Activated effector memory CD4-positive, alpha-beta T cell treated with Interleukin-2 at 50 U/mL for 16 hours (primary cell): ENCODE measurements at places on chromosomes 2 and 18.

DNA sequence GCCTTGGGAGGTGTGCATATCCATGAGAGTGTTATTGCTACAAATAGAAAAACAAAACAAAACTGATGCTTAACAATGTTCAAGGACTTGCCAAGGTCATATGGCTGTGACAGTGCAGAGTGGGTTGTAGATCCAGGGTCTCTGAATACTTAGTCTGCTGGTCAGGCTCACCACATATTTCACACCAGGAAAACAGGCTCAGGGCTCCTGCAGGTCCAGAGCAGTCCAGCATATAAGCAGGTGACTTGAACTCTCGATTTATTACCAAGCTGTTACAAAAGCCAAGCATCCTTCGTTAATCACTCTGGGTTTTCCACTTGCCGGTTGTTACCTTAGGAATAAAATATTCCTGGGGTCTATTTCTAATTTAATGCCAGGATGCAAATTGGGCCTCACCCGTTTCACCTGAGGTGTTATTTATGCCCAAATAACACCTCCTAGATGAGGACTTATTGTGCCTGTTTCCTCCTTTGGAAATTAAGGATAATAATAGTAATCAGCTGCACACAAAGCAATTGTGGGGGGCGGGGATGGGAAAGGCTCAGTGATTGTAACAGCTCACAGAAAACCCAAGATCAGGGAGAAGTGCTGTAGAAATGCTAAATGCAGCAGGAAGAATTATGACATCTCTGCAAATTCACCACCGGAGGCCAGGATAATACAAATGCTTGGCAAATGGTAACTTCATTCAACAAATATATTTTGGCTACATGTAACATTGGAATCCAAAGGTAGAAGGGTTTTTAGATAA is 72.9 kb downstream of the TMEM182 start:
- no peak for DNase-seq

- no peak for DNase-seq
Measured at GRCh38 chr18:32287249-32287648, 97.4 kb downstream of the MEP1B start.

- no peak for DNase-seq
Measured at GRCh38 chr2:25499157-25499556, 157.4 kb upstream of the DNMT3A start.

GRCh38 chr2:195937176-195937575 is 131.5 kb downstream of the DNAH7 start:
- no peak for DNase-seq

- no peak for DNase-seq
Measured at GRCh38 chr2:5392658-5393057, 299.5 kb upstream of the SOX11 start.

- DNase-seq: no peak
Measured at GRCh38 chr2:197254776-197255530, 55.6 kb downstream of the ANKRD44 start.

DNA sequence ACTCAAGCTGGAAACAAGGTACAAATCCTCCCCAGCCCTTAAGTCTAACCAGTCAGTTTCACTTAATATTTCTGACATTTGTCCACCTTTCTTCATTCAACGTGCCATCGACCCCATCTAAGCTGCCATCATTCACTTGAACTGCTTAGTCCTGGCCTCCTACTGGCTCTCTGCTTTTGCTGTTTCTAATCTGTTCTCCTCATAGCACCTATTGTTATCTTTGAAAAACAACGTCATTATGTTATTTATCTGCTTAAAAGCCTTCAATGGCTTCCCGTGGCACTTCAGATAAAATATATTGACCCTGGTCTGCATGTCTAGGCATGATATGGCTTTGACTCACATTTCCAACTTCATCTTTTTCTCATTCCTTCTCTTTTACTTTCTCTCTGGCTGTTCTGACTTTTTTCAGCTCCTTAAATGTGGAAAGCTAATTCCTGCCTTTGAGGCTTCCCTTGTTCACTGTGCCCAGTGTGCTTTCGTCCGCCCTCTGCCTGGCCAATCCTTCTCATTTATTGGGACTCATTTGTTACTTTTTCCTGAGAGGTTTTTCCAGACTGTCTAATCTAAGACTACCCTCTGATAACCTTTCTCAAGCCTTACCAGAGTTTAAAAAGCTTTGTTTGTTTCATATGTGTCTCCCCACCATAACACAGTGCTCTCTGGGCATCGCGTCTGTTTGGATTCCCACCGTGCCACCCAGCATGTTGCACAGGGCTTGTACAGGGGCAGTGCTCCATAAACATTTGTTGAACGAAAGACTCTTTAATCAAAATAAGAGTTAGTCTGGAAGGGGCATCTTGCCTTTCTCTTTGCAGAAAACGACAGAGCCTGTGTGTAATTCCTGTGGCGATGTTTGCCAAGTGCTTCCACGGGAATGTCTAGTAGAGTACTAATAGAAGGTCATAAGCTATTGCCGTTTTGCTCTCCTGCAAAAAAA is 183.9 kb downstream of the FMNL2 start:
- no peak for DNase-seq

- DNase-seq: no peak
Measured at GRCh38 chr2:54589340-54590215, 133.5 kb downstream of the SPTBN1 start.

DNA sequence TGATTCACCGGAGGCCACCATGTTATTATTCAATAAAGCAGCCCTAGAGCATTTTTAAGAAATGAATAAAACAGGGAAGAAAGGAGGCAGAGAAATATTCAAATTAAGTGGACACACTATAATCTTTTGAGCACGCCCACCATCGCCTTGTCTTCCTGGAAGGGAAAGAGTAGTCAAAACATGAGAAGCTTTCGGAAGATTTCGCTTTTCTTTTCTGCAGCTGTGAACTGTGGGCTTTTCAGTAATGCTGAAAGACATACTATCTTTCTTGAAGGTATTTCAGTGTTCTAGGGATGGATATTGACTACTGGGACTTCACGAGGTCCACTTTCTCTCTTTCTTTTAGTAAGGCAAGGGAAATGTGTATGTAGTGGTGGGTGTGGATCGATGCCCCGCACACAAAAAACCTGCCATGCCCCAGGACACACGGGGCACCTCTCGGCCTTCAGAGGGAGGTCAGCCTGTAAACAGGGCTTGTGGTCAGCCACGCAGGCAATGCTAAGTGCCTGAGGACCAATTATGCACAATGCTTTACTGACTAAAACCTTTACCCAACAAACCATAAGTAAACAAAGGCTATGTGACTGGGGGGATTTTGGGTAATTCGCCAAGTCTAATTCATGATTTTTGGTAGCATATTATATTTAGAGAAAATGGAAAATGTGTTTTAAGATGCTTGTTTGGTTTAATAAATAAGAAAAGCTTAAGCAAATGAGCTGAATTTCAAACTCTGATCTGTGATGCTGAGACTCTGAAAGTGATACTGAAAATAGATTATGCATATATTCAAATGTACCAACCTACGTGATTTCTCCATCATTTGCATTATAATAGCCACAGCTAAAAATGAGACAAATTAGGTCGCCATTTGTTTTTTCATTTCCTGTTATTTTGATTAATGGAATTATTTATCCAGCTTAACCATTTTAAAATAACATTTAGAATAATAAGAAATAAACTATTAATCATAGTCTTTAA is 130.5 kb downstream of the ZNF516 start:
- DNase-seq: no peak

DNA sequence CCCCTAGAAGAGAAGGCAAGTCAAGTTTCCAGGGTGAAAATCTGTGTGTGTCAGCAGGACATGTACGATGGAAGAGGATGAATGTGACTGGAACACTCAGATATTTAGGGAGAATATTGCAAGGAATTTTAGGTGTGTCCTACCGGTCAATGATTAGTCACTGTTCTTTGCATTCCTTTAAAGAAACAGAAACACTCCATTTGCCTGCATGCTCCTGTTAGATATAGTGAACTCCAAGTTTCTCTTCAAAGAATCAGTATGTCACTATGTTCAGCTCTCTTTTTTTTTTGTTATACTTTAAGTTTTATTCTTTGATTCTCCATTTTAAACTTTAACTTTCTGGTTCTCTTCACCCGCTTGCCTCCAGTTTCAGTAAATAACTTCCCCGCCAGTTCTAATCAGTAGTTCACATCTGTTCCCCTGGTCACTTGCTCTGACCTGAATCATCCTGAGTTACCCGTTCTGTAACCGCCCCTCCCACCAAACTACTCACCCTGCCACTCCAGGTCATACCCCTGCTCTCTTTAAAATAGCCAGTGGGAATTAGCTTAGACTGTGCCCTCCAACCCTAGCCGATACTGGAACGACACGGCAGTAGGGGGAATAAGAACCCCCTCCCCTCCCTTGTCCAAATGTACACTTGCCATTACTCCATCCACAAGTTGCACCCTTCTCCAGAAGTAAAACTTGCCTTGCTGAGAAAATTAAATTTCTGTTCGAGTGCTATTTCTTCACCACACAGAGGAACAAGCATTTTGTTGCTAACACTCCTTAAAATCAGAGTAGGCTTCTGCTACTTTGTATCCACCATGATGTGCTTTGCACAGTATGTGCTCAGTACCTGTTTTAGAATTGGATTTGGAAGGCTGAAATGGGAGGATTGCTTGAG is 268.4 kb downstream of the METTL4 start:
- DNase-seq: no peak

- DNase-seq: no peak
Measured at GRCh38 chr2:12675352-12675795, 41.4 kb upstream of the TRIB2 start.

DNA sequence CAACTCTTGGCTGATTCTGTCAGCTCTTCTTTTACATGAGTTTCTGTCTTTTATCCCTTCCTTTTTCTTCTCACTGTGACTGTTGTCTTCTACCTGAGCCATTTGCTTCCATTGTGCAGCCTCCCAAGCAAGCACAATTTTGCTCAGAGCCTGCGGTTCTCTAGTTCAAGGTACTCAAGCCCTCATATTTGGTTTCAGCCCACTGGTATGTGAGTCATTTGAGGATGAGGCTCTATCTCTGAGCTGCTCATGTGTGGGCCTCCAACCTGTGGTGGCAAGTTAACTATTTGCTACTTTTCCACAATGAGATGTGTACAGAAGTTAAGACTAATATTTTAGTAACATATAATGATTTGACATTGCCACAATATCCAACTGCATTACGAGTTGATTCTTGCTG is 183.0 kb downstream of the PHLPP1 start:
- no peak for DNase-seq

DNA sequence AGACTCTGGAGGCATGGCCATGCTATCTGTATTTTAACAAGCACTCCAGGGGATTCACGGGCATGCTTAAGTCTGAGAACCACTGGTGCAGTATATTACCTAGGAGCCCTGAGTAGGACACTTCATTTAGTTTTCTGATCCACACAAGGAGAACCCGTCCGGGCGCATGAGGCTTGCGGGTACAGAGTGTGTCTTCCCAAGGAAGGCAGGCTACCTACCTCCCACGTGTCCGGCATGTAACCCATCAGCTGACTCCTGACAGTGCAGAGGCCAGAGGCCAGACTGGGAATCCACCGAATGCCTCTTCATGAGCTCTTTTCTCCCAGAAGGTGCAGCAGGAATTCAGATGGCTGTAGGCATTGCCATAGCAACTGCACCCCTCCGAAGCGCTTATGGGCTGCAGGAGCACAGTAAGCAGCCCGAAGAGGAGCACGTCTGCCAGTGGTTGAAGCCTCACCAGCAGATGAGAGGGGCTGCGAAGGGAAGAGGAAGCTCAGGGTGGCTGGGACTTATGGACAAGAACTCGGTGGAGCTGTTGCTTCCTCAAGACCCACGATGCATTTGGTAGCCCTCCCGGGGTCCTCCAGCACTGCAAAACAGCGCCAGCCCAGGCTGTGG is 33.8 kb upstream of the DNMT3A start:
- DNase-seq: no peak

DNA sequence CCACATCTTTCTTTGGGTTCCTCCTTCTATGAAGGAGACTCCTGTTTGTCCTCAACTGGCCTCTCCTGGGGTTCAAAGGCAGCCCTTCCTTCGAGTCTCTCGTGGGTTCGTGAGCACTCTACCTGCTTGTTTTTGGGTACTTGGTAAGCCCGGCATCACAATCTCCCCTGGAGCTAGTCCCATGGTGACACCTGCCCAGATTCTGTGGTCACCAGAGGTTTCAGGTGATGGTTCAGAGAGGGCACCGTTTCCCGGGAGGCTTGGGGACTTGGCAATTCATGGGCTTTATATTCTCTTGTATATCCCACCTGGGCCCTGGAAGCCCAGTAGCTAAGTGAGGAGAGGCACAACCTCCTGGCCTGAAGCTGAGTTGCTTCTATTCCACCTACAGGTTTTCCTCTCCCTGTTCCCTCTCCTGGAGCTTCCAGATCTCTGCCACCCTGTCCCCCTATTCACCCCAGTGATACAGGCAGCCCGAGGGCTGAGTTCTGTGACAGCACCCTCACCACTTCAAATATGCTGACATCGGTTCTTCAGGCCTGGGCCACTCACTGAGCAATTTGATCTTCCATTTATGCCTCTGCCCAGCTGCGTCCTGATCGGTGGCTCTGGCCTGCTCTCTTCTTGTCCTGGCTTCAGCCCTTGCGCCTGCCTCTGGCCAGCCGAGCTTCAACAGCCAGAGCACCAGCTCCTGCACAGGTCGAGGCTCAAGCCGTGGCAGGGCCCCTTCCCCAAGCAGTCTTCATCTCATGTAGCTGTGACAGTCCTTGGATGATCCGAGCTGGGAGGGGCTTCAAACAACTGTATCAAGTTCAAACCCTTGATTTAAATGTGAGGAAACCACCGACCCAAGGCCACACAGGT is 91.5 kb downstream of the MSH2 start:
- no peak for DNase-seq

- no peak for DNase-seq
Measured at GRCh38 chr2:239261796-239262483, 138.9 kb downstream of the HDAC4 start.
